SHP77 (cell line): ENCODE measurements at places on chromosomes 4 and X.

GRCh38 chr4:147965056-147965455 is 233.2 kb downstream of the ARHGAP10 start:
- no peak for DNase-seq

GRCh38 chrX:28847423-28847822 is 260.2 kb downstream of the IL1RAPL1 start:
- no peak for DNase-seq

GRCh38 chr4:101279377-101279871 is 67.9 kb downstream of the PPP3CA start:
- no peak for DNase-seq

GRCh38 chr4:85489273-85489981 is 14.5 kb downstream of the ARHGAP24 start:
- peak; percentile 45 for DNase-seq

GRCh38 chr4:162959046-162959445 is 207.6 kb downstream of the NAF1 start:
- DNase-seq: peak; percentile 10

- no peak for DNase-seq
Observed at GRCh38 chr4:182265881-182266280, 22.7 kb downstream of the TENM3 start.

- DNase-seq: no peak
Observed at GRCh38 chr4:139715746-139716391, 50.2 kb downstream of the MGST2 start.

GRCh38 chr4:106264331-106264728 is 51.7 kb downstream of the TBCK start:
- DNase-seq: no peak

- no peak for DNase-seq
Observed at GRCh38 chr4:6052679-6053078, 34.4 kb upstream of the C4orf50 start.

GRCh38 chrX:72026341-72027023 is 105.2 kb downstream of the RTL5 start:
- no peak for DNase-seq

DNA sequence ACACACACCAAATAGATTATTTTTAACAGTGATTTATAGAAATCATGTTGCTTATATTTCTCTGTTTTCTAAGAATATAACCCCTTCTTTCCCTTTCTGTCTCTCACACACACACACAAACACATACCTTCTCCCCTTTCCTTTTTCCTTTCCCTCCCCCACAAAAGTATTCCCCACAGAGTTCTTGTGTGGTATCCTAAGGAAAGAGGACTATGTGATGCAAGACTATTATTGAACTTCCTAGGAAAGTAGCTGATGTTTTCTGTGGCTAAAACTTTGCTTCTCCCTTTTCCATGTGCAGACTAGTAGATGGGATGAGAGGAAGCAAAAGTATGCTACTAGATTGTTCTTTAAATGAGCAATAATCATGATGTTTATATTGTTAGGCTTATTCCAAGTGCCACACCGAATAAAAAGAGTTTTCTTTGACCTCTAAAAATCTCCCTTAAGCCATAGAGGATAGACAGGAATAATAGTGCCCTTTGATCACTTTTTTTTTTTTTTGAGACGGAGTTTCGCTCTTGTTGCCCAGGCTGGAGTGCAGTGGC is 38.7 kb downstream of the CPEB2 start:
- DNase-seq: no peak

GRCh38 chrX:70313503-70313902 is 23.6 kb downstream of the KIF4A start:
- DNase-seq: no peak

DNA sequence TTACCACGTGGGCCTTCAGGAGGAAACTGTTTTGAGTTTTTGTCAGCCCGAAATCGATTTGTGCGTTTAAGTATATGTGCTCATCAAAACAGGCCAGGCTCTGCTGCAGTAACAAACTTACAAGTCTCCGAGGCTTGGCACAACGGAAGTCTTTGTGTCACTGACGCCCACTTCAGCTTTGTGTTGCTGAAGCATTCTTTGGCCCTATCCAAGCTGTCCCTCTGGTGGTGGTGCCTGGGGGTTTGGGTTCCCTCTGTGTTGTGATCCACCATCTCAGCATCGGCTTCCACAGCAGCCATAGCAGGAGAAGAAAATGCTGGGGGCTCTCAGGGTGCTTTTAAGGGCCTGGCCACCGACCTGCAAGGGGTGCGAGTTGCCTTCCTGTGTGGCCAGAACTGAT is 176.4 kb downstream of the PTTG2 start:
- no peak for DNase-seq

- DNase-seq: no peak
Observed at GRCh38 chr4:5955856-5956255, 62.4 kb downstream of the C4orf50 start.

DNA sequence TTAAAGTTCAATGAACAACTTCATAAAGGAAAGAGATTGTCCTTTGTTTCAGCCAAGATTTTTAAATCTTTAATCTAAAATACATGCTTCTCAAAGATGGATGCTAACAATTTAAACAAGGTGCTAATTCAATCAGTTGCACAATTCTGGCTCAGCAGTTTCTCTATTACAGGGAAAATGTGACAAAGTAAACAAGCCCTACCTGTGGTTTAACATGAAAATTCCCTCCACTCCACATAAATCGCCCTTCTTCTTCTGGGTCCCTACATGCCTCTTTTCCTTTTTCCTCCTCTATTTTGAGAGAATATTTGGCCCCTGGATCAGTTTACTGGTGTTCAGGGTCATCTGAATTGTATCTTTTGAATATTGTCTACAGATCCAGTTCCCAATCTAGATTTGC is 80.6 kb downstream of the FRYL start:
- no peak for DNase-seq

- DNase-seq: no peak
Observed at GRCh38 chrX:10360116-10360515, 203.3 kb downstream of the CLCN4 start.

GRCh38 chrX:153582896-153583295 is 16.0 kb downstream of the CCNQ start:
- no peak for DNase-seq

DNA sequence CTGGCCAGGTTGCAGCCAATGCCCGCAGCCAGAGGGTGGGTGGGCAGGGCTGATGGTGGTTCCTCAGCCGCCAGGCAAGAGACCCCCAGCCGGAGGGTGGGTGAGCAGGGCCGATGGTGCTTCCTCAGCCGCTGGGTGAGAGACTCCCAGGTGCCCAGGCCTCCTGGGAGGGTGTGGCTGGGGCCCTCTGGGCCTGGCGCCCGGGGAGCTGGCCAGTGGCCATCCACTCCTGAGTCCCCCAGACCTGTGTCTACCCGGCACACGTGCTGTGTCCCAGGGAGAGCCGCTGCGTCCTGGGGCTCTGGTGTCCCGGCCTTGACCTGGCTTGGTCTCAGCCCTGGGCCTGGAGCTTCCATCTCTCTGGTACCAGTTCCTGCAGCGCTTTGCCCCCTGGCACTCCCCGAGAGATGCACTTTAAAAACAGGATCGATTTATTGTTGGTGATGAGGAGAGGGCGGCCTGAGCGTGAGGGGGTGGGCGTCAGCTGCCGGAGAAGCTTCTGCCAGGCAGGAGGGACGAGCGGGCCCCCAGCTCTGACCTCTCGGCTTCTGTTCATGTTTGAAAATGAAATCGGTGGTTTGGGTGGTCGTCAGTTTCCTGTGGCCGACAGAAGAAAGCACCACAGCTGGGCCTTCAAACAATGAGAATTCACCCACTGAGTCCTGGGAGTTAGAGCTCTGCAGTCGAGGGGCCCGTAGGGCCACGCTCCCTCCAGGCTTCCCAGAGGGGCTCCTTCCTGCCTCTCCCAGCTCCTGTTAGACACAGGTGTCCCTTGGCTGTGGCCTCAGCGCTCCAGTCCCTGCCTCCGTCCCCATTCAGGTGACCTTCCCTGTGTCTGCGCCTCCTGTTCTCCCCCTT is 6.5 kb downstream of the DOK7 start:
- DNase-seq: no peak

DNA sequence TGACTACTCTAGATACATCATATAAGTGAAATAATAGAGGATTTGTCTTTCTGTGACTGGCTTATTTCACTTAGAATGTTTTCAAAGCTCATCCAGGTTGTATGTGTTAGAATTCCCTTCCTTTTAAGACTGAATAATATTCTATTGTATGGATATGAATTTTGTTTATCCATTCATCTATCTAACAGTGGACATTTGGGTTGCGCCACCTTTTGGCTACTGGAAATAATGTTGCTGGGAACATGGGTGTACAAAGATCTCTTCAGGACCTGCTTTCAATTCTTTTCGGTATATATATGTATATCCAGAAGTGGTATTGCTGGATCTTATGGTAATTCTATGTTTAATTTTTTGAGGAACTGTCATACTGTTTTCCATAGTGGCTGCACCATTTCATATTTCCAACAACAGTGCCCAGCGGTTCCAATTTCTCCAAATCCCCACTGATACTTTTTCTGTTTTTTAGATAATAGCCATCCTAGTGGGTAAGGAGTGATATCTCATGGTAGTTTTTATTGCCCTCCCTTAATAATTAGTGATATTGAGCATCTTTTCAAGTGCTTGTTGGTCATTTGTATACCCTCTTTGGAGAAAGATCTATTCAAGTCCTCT is 3.4 kb upstream of the SCD5 start:
- no peak for DNase-seq

- no peak for DNase-seq
Observed at GRCh38 chr4:39613093-39613656, 25.5 kb downstream of the SMIM14 start.

- no peak for DNase-seq
Observed at GRCh38 chr4:91171217-91171616, 1044.0 kb downstream of the CCSER1 start.

DNA sequence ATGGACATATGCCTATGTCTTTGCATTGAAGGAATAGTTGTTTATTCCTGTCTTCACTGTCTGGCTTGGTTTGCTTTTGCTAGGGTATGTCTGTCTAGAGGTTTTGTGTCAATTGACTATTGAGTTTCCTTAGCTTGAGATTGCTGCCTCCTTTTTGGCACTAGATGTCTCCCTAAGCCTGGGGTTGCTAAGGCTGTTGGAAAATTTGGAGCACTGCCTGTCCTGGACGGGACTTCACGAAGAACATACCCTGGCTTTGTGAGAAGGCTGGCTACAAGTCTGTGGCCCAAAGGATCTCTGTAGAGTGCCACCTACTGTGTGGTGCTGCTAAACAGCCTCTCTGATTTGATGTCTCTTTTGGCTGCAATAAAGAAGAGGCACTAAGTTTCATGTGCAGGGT is 183.8 kb upstream of the NUDT10 start:
- DNase-seq: no peak

- no peak for DNase-seq
Observed at GRCh38 chr4:157357887-157358286, 137.4 kb downstream of the GRIA2 start.
